Thoracic aorta endothelial cell (primary cell): ENCODE measurements at places on chromosomes 7 and 10. TPM values are rescaled to one million over a fixed set of nuclear protein-coding genes. Genes with fewer than 3 reads are reported as not detected.

ERV3-1 gene
- 32.2 and 50.5 TPM in 2 replicates for total RNA-seq

EGFR gene
- total RNA-seq, result 3.8 and 5.1 TPM in 2 replicates

FXYD4 gene
- total RNA-seq, result not detected in 2 replicates

SPDYE2B gene
- not detected in 2 replicates for total RNA-seq

KAZALD1 gene
- 2.4 and 2.9 TPM in 2 replicates for total RNA-seq
